ENCODE measurements at places on chromosomes 11 and 22. TPM values are rescaled to one million over a fixed set of nuclear protein-coding genes. Genes with fewer than 3 reads are reported as not detected.

DNA sequence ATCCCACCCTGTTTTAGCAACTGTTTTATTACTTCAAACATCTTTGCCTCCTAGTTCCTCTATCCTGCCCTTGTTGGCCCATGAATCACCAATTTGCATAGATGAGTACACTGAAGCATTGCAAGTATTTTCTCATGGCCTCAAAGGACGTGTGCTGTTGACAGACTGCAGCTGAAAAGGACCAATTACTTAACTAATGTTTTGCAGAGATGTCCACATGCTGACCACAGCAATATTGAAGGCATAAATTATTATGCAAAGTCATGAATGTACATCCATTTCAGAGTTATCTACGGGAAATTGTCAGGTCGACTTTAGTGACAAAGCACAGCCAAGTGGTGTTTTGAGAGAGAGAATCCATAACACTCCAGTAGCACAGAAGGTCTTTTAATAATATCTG, 64.8 kb downstream of the CADM1 start:
- no peak for DNase-seq
- H3K27ac ChIP-seq = no peak overlapping the region
- H3K27me3 ChIP-seq = no peaks in the 10 kb centered on the region
- no peaks in the 10 kb centered on the region for H3K36me3 ChIP-seq

Gene RFPL2
- total RNA-seq = not detected

DNA sequence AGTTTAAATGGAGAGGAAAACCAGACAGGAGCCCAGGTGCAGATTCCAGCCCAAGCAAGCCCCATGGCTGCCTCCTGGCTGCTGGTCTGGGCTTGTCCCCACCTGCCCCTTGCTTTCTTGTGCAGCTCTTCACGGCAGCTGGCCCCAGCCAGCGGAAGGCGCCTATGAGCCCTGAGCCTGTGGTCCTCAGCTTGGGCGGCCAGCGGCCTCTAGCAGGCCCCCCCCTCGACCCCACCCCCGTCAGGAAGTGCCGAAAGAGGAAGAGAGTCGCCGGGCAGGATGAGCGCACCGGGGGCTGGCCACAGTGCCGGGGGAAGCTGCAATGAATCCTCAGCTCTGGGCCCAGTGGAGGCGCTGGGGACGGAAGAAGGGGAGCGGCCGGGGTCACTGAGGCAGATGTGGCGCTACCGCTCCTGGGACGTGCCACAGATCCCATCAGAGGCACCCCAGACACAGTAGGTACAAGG, 2.1 kb upstream of the DGKZ start:
- no peaks in the 10 kb centered on the region for H3K27me3 ChIP-seq
- no peak for DNase-seq
- no peaks in the 10 kb centered on the region for H3K36me3 ChIP-seq
- H3K4me3 ChIP-seq = peak overlapping the region; percentile 26
- peaks cover 8% of the 10 kb centered on the region for H3K4me1 ChIP-seq
- peak overlapping the region; percentile 4 for H3K27ac ChIP-seq

GRCh38 chr22:48489551-48490499, 1337.8 kb downstream of the BRD1 start:
- no peaks in the 10 kb centered on the region for H3K4me1 ChIP-seq
- no peak overlapping the region for H3K27ac ChIP-seq
- DNase-seq = no peak
- peak overlapping the region; percentile 15 for H3K4me3 ChIP-seq

DNA sequence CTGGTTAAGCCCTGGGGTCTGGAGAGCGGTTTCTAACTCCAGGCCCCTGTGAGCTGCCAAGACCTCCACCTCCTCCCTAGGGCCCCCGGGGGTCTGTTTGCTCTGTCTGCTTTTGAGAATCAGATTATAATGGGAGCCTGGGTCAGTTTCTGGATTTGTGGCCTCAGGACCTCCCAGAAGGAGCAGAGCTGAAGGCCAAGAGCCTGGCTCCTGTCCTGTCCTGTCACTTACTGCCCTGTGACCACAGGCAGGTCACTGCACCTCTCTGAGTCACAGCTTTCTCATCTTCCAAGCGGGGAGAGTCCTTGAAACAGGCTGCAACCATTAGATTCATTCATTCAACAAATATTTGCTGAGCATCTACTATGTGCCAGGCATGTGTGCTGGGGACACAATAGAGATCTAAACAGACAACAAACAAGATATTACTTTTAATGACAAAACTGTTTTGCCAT, 87.3 kb upstream of the FGF3 start:
- H3K36me3 ChIP-seq = no peaks in the 10 kb centered on the region
- DNase-seq = no peak
- H3K27me3 ChIP-seq = no peaks in the 10 kb centered on the region
- H3K27ac ChIP-seq = no peak overlapping the region
- H3K4me1 ChIP-seq = peaks cover 3% of the 10 kb centered on the region

Gene SCN3B
- 1.2 TPM for total RNA-seq

- no peak overlapping the region for H3K27ac ChIP-seq
- no peaks in the 10 kb centered on the region for H3K36me3 ChIP-seq
- no peak for DNase-seq
- no peaks in the 10 kb centered on the region for H3K4me1 ChIP-seq
- H3K4me3 ChIP-seq = no peak overlapping the region
Measured at GRCh38 chr11:788009-788640, 1.8 kb downstream of the CEND1 start.

GRCh38 chr11:111395081-111395480, 16.0 kb upstream of the POU2AF1 start:
- no peaks in the 10 kb centered on the region for H3K27me3 ChIP-seq
- no peak overlapping the region for H3K27ac ChIP-seq
- DNase-seq = no peak
- H3K36me3 ChIP-seq = no peaks in the 10 kb centered on the region
- no peak overlapping the region for H3K4me3 ChIP-seq
- no peaks in the 10 kb centered on the region for H3K4me1 ChIP-seq

- no peak for DNase-seq
- H3K4me3 ChIP-seq = no peak overlapping the region
- H3K27ac ChIP-seq = no peak overlapping the region
- H3K36me3 ChIP-seq = no peaks in the 10 kb centered on the region
- H3K27me3 ChIP-seq = no peaks in the 10 kb centered on the region
- H3K4me1 ChIP-seq = no peaks in the 10 kb centered on the region
Measured at GRCh38 chr11:61011229-61011870, 39.9 kb downstream of the CD6 start.

Gene RIMBP3C
- 0.07 TPM for total RNA-seq

Gene SMTNL1
- not detected for total RNA-seq

Gene CSRP3
- total RNA-seq = not detected

DNA sequence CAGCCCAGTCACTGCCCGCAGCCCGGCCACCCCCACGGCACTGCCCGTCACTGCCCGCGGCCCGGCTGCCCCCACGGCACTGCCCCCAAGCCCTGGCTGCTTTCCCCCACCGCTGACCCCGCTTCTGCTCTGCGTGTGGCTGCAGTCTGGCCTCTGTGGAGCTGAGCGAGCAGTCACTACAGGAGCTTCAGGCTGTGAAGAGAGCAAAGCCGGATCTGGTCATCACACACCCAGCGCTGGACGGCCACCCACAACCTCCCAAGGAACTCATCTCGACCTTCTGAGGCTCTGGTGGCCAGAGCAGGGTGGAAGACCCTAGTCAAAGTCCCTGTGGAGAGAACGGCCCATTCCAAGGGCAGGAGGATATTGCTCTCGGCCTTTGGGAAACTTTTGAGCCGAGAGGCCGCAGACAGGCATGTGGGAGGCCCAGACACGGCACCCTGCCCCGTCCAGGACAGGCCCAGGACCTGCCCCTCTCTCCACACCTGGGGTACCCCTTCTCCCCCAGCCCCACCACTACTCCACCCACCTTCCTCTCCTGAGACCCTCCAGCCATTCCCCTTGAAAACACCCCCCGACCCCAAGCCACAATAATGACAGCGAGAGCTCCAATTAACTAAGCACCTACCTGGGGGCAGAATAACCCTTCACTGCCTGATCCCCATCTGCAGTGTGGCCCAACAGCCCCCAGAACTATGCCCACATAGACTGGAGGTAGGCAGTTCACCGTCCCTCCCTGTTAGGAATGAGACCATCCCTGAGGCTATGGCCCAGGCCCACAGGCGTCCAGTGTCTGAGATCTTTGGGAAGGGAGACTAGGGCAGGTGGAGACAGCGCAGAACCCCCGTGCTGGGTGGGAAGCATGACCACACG, 3.7 kb upstream of the PGGHG start:
- H3K36me3 ChIP-seq = no peaks in the 10 kb centered on the region
- no peak overlapping the region for H3K27ac ChIP-seq
- peaks cover 7% of the 10 kb centered on the region for H3K4me1 ChIP-seq

DNA sequence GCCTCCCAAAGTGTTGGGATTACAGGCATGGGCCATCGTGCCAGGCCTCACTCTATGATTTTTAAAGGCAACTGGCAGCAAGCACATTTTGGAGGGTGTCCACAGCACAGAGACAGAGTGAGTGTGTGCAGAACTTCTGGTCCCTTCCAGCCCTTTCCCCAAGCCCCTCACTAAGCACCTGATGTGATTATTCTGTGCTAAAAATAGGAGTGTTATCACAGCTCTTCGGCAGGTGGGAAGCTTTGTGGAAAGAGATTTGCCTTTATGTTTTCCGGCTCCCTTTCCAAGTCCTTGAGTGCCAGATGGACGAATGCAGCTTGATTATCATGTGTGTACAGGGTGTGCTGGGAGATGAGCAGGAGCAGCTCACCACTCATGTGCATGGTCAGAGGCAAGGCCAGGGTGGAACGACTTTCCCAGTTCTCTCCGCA, 310.8 kb downstream of the DDX10 start:
- H3K27ac ChIP-seq = no peak overlapping the region
- no peak for DNase-seq
- H3K4me3 ChIP-seq = no peak overlapping the region
- H3K4me1 ChIP-seq = no peaks in the 10 kb centered on the region

DNA sequence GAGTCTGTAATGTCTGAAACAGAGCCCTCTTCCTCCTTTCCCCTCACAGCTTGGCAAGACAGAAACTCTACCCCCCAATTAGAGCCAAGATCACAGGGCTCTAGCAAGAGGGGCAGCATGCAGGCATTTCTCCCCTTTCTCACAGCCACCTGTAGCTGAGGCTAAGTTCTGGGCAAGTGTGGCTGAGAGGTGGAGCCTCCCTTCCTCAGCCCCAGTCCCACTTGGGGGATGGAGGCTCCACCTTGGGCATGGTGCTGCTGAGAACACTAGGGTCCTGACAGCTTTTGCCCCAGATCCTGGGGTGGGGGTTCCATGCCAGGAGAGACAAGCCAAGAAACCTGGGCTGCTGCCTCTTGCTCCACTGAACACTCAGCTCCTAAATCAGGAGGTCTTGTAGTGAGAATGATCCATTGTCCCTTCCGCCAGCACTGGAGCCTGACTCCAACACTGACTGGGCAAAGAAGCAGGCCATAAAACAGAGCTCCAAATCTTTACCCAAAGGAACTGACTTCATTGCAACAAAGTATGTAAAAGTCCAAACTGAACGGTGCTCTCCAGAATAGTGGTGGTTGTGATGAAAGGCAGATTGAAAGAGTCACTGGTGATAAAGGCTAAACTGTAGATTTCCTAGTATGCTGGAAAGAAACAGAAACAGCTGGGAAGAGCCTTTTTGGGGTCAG, 25.6 kb downstream of the NARS2 start:
- no peak overlapping the region for H3K27ac ChIP-seq
- H3K4me1 ChIP-seq = no peaks in the 10 kb centered on the region

Gene EXPH5
- total RNA-seq = 41.8 TPM

DNA sequence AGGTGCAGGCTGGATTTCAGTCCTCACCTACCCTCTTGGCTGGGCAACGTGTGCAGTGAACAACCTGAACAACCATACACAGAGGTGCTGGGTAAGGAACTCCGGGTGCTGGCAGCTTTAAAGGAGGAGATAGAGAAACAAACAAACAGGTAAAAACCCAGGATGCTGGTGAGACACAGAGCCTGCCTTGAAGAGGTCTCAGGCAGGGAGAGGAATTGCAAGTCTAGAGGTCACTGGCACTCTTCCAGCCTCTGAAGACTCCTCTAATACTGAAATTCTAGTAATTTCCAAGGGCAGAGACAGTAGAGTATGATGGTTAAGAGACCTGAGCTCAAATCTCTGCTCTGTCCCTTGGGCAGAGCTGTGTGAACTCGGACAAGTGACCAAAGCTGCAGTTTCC, 192.5 kb downstream of the CEP164 start:
- no peak overlapping the region for H3K27ac ChIP-seq
- H3K4me3 ChIP-seq = no peak overlapping the region

Gene OVCH2
- total RNA-seq = not detected

GRCh38 chr11:60905551-60906113, 753 bp downstream of the PRPF19 start:
- H3K27ac ChIP-seq = peak overlapping the region; percentile 85
- H3K4me3 ChIP-seq = peak overlapping the region; percentile 71
- DNase-seq = peak; percentile 44
- H3K4me1 ChIP-seq = no peaks in the 10 kb centered on the region
- H3K36me3 ChIP-seq = peaks cover 7% of the 10 kb centered on the region

GRCh38 chr22:49803134-49803533, 24.5 kb downstream of the BRD1 start:
- H3K27me3 ChIP-seq = no peaks in the 10 kb centered on the region
- DNase-seq = no peak
- H3K36me3 ChIP-seq = peaks cover 18% of the 10 kb centered on the region
- no peaks in the 10 kb centered on the region for H3K4me1 ChIP-seq
- H3K4me3 ChIP-seq = no peak overlapping the region

Gene HBG2
- not detected for total RNA-seq

DNA sequence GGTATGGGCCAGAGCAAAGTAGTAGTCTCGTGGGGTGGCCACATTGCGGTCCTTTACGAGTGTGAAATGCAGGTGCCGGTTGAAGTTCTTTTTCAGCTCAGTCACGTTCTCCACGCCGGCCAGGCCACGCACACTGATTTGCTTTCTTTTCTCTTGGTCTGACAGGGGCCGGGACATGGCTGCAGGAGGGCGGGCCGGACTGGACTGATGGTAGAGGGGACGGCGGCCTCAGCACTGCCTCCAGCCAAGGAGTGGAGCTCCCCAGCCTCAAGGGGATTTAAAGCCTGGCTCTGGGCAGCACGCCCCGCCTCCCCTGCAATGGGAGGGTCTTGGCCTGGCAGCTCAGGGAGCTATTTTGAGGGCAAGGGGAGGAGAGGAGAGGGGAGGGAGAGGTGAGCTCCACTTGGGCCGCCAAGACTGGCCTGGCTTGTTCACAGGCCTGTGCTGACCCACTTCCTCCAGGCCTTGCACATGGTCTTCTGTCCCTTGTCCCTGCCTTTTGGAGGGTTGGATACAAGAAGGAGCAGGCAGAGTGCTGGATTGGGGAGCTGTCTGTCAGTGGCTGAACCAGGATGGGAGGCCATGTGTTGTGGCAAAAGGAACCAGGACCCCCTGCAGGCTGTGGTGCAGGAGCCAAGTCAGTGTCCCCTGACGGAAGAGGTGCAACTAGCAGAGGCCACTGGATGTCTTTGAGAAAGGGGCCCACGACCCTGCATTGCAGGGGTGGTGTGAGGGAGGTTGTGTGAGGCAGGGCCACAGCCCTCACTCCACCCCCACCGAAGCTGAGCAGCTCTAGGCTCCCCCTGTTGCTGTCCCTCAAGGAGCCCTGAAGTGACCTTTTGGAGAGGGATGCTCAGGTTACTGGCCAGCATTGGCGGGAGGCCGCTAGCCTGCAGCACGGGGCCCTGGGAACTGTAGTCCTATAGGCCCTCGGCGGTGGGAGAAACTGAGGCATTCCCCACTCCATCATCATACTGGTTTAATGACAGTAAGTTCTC, at the start of gene PYGM:
TSS of gene PYGM (minus strand) at position 253 of the 998 bp plus-strand sequence. CDS start at position 177, 76 bp downstream.
- H3K27ac ChIP-seq = no peak within 1 kb of the TSS
- peak; percentile 45 for DNase-seq
- H3K36me3 ChIP-seq = peaks cover 5% of the 10 kb centered on the region
- H3K27me3 ChIP-seq = no peaks in the 10 kb centered on the region
- no peak within 1 kb of the TSS for H3K4me3 ChIP-seq

All from colonic mucosa (tissue), 4 donors.